Mucosa of descending colon (tissue), 3 donors: ENCODE measurements at places on chromosomes 4 and X. TPM values are rescaled to one million over a fixed set of nuclear protein-coding genes. Genes with fewer than 3 reads are reported as not detected.

- DNase-seq, result no peak
Observed at GRCh38 chrX:23246001-23246400, 88.6 kb upstream of the PTCHD1 start.

GRCh38 chr4:150117094-150117493, 38.8 kb downstream of the DCLK2 start:
- no peak for DNase-seq

- DNase-seq, result no peak
Observed at GRCh38 chrX:100413229-100413628, 3.2 kb upstream of the PCDH19 start.

DNA sequence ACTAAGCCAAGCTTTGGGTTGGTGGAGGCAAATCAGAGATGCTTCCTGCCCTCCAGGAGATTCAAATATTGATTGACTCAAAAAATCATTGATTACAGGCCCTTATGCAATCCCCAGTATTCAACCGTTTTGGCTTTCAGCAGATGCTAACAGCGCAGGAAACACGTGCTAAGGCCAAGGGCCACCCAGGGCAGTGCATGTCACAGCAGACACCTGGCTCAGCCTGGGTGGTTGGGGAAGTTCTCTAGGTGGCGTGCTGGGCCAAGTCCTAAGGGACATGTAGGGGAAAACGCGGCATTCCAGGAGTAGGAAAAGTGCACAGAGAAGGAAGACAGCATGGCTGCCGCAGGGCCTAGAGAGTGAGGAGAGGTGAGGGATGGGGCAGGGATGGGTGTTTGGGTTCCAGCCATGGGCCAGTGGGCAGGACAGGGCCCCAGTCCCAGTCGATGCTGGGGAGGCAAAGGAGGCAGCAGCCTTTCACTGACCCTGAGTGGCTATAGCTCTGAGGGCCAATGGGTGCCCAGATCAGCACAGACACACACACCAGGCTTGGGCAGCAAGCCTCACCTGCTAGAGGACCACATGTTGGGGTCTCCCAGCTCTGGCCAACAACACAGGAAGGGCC, 239.1 kb downstream of the EVC2 start:
- no peak for DNase-seq

Gene NXF3
- 0.38 TPM for total RNA-seq

Gene BEX5
- 2.9 TPM for total RNA-seq

- DNase-seq, result no peak
Observed at GRCh38 chrX:12580548-12580947, 210.7 kb upstream of the PRPS2 start.

GRCh38 chr4:48017108-48017571, 568 bp downstream of the NIPAL1 start:
- peak; percentile 68 for DNase-seq

GRCh38 chr4:17309567-17310268, 202.2 kb downstream of the QDPR start:
- no peak for DNase-seq

Gene CT45A1
- total RNA-seq, result not detected

Gene SLC4A4
- 102 TPM for total RNA-seq

DNA sequence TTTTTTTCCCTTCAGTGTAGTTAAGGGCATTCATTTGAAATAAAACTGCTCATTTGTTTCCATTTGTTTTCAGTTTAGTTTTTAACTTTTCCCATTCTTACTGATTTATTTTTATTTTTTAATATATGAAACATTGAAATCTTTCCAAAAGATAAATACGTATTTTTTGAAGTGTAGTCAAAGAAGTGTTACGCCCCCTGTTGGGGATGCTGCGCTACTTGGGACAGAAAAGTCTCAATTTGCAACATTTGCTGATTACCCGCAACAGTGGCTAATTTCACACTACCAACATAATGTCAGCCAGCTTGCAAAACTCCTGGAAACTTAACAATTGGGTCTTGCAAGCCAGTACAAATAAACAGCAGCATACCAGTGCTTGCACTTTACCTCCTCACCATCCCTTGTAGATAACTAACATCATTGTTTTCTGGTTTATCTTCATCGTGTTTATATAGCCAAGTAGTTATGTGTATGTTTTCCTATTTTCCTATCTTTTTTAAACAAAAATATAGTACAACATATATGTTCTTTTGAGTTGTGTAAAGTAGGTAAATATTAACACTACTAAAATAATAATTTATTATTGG, 158.6 kb downstream of the STPG2 start:
- no peak for DNase-seq

GRCh38 chr4:122772986-122773385, 40.5 kb downstream of the BBS12 start:
- no peak for DNase-seq

Gene SMIM10
- total RNA-seq, result 6.3 TPM

Gene IL21
- total RNA-seq, result not detected

Gene PDE6B
- total RNA-seq, result 2.9 TPM

Gene CCNQ
- total RNA-seq, result 19.9 TPM
